ENCODE measurements at places on chromosomes 13 and 19.

- peak; percentile 70 for DNase-seq
Observed at GRCh38 chr13:60583196-60583888, 186.3 kb downstream of the TDRD3 start.

GRCh38 chr13:97858161-97858560 lies 95.3 kb upstream of the IPO5 start:
- DNase-seq, result no peak

- no peak for DNase-seq
Observed at GRCh38 chr19:32971012-32971595, 654 bp downstream of the CEP89 start.

DNA sequence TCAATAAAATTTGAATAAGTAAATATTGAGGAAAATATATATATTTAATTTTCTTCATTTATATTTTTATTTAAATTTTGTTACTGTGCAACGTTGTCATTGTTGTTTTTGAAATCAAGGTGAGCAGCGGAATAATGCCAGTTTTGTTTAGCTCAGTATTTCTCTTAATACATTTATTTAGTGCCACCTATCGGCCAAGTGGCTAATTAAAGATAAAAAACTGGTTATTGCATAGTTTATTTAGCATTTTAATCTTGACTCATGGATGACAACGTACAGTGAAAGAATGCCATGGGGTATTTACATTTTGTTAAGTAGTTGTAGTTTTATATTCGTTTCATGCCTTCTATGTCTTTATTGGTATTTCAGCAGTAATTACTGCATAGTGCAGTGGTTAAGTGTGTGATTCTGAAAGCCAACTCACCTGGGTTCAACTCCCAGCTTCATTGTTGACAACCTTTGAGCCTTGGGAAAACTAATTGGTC lies 265.9 kb downstream of the MYO16 start:
- no peak for DNase-seq

GRCh38 chr19:570251-570686 lies 2.1 kb upstream of the BSG start:
- no peak for DNase-seq

GRCh38 chr13:97124915-97125809 lies 97.0 kb upstream of the MBNL2 start:
- no peak for DNase-seq

GRCh38 chr19:47322058-47322457 lies 9.9 kb upstream of the C5AR2 start:
- no peak for DNase-seq

GRCh38 chr19:8137425-8137824 lies 12.0 kb downstream of the FBN3 start:
- DNase-seq, result no peak

GRCh38 chr13:73870970-73871935 lies 263.0 kb downstream of the KLF12 start:
- peak; percentile 59 for DNase-seq

DNA sequence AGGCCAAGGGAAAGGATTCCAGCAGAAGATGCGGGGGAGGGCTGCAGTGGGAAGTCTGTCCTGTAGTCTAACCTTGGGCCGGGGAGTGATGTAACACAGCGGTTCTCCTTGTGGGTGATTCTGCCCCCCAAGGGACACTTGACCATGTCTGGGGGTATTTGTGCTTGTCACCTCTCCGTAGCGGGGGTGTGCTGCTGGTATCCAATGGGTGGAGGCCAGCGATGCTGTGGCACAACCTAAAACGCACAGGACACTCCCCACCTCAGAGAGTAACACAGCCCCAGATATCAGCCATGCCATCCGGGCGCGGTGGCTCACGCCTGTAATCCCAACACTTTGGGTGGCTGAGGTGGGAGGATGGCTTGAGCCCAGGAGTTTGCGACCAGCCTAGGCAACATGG lies 36.3 kb downstream of the ZNRF4 start:
- DNase-seq, result no peak

DNA sequence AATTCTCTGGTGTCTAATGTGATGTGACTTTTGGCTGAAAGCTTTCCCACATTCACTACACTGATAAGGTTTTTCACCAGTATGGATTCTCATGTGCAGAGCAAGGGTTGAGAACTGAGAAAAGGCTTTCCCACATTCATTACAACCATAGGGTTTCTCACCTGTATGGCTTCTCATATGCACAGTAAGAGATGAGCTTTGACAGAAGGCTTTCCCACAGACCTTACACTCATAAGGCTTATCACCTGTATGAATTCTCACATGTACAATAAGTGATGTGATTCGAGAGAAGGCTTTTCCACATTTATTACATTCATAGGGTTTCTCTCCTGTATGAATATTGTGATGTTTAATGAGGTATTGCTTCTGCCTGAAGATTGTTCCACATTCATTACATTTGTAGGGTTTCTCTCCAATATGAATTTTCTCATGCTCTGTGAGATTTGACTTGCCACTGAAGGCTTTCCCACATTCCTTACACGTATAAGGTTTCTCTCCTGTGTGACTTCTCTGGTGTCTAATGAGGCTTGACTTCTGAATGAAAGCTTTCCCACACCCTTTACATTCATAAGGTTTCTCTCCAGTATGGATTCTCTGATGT lies 14.0 kb downstream of the ZNF260 start:
- DNase-seq, result no peak

- DNase-seq, result no peak
Observed at GRCh38 chr13:53873558-53873957, 844.9 kb downstream of the OLFM4 start.

DNA sequence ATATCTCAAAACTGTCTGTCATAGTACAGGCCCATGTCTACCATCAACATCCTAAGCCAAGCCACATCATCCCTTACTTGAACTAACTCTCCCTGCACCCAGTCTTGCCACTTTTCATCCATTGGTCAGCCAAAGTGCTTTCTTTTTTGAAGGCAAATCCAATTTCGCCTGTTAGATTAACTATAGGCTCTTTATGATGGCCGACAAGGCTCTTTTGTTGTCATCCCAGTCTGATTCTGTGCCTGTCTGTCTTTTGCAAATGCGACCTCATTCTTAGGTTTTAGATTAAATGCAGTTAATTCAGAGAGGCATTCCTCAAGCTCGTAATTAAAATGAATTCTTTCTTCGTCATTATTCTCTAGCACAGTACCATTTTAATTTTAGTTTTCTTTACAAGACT lies 148.3 kb downstream of the HS6ST3 start:
- no peak for DNase-seq

- DNase-seq, result no peak
Observed at GRCh38 chr19:54449701-54450069, 686 bp downstream of the LENG8 start.

DNA sequence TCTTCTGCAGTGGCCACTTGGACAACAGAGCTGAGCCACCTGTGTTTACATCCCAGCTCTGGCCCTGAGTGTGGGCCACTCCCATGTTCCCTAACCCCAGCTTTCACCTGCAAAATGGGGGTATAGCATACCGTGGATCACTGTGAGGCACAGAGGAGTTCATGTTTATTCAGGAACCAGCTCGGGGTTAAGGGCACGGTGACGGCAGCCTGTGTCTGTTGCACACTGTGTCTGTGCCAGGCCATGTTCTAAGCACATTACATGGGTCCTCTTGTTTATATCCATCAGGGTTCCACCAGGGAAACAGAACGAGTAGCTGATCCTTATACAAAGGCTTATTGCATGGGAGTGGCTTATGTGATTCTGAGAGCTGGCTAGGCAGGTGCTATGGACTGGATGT lies 14.0 kb upstream of the IGLON5 start:
- no peak for DNase-seq

DNA sequence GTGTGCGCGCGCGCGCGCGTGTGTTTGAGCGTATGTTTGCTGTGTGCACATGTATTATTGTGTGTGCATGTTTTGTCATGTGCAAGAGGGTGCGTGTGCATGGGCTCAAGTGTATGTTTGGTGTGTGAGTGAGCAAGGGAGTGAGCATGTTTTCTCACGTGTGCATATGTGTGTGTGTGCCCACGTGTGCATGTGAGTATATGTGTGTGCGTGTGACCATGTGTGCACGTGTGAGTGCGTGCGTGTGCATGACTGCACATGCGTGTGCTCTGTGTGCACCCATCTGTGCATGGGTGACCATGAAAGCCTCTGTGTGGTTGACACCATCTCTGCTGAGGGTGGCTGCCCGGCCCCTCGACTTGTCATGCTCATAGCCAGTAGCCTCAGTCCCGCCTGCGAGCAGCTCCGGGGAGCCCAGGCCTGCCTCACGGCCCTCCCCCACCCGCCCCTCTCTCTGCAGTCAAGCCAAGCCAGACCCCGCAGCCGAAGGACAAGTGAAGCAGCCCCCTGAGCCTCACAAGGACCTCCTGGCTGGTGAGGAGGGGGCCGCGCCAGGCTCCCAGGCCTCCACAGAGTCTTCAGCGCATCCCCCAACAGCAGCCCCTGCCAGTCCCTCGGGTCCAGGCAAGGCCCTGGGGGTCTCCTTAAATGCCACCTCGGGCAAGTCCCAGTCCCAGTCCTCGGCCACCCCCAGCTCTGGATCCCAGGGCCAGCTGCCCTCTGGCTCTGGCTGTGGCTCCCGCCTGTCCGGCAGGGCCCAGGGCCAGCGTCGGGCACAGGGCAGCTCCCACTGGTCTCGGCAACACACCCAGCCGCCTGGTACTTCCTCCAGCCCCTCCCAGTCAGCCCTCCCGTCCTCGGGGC lies 6.0 kb downstream of the REEP6 start:
- DNase-seq, result no peak

- no peak for DNase-seq
Observed at GRCh38 chr19:5621311-5621944, 1.1 kb downstream of the SAFB2 start.

GRCh38 chr13:28463481-28463880 lies 31.4 kb downstream of the FLT1 start:
- DNase-seq, result no peak

GRCh38 chr13:40152145-40152544 lies 496.7 kb downstream of the COG6 start:
- peak; percentile 51 for DNase-seq

- no peak for DNase-seq
Observed at GRCh38 chr13:36549126-36549702, 116.9 kb downstream of the CCNA1 start.

- DNase-seq, result no peak
Observed at GRCh38 chr19:37551129-37551993, 43.2 kb downstream of the ZNF571 start.

DNA sequence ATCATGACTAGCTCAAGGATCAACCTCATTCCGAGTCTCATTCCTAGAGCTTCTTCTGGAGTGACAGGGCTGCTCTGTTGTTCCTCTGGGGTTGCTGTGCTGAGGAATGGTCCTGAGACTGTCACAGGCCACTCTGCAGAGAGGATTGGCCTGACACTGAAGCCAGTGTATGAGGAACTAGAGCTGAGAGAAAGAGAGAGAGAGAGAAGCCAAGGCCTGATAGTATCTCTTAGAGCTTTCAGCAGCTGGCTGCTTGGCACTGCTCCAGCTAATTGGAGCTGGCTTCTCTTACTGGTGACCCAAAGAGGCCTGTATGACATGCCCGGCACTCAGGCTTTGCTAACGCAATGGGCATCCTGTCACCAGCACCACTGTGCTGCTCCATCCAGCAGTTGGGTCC lies 73.4 kb upstream of the FLT1 start:
- DNase-seq, result no peak

DNA sequence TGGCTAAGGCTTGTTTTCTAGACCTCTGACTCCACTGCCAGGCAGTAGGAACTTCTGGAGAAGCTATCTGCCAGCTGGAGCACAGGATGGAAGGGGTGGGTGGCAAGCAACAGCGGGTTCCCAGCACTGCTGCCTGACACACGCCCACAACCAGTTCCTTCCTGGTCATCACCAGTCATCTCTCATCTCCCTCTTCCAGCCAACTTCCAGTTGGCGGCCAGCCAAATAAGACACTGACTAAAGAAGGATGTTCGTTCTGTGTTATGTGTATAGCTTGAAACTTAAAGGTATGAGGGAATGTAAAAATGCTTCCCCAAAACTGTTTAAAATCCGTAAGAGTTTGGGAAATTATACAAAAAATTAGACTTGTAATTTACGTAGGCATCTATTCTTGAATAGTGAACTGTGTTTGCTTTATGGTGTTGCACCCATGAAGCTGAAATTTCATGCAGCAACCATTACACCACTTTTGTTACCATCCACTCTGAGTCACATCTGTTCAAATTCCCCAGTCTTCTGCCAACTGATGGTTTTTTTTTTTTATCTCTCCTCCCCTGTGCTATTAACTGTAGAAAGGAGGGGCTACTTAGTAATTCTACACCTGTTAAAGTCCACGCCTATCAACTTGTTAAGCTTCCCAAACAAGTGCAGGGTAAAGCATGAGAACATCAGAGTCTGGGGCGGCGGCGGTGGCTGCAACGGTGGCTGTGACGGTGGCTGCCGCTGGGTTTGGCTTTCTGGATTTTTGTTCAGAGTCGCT lies 86.2 kb upstream of the FRY start:
- peak; percentile 84 for DNase-seq

DNA sequence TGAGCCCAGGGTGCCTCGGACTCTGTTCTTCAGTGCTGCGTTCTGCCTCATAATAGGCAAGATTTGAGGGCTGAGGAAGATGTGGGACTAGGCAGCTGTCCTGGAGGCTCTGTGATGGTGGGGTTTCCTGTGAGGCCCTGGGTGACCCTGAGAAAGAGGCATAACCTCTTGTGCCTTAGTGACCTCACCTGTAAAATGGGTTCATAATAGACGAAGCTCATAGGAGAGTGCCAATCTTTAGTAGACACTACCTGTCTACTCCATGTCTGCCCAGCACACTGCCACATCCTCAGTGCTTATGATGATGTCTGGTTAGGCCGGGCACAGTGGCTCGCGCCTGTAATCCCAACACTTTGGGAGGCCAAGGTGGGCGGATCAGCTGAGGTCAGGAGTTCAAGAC lies 23.4 kb downstream of the RRAS start:
- no peak for DNase-seq

- no peak for DNase-seq
Observed at GRCh38 chr19:6503407-6504201, 1.5 kb upstream of the TUBB4A start.

DNA sequence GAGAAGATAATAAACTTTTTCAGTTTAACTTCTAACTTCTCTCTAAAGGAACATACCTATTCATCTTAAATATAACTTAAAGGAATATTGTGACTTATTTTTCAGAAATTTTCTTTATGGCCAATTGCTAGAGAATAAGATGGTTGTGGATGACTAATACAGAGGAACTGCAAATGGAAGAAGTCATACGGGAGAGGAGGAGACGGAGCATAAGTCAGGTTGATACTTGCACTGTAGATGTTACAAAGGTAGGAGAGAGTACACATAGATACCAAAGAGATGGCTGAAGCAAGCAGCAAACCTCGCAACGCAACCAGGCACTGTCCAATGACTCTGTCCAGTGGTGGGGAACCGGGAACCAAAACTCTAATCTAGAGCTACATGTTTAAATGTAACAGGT lies 963.4 kb downstream of the PCDH9 start:
- DNase-seq, result no peak
